ENCODE measurements at places on chromosomes 1 and 21.

DNA sequence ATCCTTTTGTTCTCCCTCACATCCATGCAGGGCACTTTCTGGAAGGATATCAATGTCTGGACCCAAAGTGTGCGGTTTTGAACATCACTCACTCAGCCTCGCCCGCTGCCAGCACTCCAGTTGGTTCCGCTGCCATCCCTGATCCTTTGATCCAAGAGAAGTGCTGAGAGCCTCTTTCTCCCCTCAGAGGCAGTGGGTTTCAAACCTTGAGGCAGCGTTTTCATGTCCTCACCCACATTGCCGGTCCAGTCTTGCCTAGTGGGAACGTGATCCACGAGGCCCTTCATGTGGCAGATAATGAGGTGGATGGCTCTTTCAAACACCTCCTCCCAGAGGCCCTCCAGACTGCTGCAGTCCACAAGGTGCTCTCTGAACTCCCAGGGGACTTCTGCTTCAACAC is 122.2 kb downstream of the ACTL8 start:
- DNase-seq = no peak

- no peak for DNase-seq
Observed at GRCh38 chr1:44689447-44689765, 14.9 kb downstream of the ARMH1 start.

DNA sequence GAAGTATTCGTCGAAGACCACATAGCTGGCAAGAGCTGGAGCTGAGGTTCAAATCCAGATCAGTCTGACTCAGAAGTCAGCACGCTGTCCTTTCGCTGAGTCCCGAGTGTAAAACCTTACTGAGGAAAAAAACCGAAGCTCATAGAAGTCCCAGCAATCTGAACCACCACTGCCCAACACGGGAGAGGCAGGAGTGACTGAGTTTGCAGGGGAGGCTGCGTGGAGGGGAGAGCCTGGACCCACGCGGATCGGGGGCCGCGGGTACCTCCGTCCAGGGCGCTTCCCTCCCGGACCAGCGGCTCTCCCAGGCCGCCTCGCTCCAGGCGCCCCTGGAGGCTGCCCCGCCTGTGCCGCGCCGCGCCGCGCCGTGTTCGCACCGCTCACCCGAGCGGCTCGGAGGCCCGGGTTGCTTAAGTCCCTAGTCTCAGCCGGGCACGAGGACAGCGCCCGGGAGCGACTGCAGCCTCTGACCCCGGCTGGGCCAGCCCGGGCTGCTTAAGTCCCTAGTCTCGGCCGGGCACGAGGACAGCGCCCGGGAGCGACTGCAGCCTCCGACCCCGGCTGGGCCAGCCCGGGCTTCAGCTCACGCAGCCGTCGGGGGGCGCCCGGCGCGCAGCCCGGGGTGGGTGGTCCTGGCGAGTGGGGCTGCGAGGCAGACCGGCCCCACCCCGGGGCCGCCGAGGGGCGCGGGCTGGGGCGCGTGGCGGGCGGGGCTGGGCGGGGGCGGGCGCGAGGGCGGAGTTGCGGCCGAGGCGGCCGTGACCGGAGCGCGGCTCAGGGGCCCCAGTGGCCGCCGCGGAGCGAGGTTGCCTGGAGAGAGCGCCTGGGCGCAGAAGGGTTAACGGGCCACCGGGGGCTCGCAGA is at the start of gene ADAMTSL4:
Gene ADAMTSL4, plus strand, starts transcription at position 777 of the 864 bp plus-strand sequence. CDS start 2,881 bp downstream, outside the sequence.
- DNase-seq = peak; percentile 40

DNA sequence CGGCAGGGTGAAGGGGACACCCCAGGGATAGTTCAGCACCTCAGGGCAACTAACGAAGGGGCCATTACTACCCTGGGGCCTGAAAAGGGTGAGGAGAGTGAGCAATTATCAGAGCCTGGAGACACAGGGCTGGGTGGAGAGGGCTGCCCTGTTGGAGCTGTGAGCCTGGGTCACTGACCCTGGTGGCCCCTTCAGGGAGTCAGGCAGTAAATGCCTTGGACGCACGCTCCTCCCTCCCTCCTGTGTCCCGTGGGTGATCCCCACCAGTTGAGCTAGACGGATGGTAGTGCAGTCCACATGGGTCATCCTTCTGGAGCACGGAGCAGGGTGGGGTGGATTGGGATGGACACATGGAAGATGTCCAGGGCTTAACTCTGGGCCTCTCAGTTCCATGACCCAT is 305.3 kb downstream of the PTPRU start:
- no peak for DNase-seq

DNA sequence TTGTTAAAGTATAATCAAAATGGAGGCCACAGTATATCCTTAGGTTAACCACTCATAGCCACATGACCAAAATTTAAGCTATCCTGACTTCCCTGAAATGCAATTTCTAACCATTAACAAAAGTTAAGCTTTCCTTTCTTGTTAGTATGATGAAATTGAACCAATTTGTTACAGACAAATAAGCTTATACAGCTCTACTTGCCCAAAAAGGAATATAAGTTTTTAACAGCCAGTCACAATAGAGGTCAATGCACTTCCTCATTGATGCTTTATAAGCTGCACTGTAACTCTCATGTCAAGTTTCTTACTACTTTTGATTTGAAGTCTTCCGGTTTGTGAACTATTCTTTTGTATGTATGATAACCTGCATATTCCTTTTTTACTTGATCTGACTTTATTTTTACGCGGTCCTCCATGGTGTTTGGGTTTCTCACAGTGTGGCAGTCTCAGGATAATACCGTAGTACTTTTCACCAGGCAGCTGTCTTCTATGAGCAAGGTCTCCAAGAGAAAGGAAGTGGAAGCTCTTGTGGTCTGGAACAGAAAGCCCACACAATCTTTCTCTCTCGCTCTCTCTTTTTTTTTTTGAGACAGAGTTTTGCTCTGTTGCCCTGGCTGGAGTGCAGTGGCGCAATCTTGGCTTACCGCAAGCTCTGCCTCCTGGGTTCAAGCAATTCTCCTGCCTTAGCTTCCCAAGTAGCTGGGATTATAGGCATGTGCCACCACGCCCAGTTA is 331.6 kb downstream of the SRGAP2C start:
- DNase-seq = no peak

DNA sequence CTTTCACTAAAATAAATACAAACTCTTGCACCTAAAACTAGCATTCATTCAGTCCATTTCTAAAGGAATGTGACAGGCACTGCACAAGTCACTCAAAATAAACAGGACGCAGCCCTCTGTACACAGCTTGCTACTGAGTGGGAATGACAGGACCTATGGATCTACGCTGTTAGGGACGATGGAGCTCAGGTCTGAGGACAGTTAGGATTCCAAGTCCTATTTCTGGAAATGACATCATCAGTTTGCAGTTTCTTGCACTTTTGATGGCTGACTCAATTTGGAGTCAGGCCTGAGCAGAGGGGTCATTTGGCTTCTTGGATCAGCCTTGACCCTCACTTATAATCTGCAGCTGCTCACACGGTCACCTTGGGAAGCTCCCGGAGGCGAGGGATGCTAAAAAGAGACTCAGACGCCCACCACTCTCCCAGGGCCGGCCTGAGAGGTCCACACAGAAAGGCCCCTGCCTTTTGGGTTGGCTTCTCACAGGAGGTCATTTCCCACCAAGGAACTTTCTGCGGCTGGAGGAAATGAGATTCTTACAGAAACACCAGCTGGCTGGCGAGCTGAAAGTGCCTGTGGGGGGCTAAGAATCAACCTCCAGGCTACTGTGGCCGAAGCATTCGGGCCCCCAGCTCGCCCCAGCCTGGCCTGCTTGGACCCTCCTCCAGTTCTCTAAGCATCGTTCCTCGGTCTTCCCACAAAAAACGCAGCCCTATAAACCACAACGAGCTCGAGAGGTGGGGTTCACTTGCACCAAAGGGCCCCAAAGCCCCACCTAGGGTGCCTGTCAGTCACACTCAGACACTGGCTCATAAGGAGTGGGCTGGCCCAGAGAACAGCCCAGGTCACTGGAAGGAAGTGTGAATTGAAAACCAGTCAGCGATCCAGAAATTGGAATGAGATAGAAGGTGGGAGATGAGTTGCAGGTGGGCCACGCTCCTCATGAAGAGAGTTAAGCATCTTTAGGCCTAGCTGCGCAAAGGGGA is 8.9 kb upstream of the PDE9A start:
- DNase-seq = no peak

DNA sequence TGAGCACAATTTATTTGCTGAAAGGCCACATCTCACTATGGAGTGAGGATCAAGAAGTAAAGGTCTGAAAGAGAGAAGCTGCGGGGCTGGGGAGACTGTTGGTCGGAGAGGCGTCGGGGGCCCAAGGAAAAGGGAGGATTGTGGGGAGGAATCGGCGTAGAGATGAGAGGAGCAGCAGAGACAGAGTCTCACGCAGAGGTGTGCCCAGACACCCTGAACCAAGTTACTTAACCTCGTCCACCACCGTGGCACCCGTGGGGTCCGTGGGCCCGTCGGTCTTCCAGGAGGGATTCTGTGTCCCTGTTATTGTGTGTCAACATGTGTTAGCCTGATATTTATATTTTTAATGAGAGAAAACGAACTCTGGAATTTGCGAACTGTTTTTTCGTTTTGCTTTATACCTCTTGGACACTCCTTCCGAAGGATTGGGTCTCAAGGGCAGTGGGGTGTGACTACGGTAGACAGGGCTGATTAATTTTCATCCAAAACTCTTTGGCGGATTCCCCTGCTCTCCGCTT is 3.8 kb upstream of the NBPF1 start:
- no peak for DNase-seq

GRCh38 chr1:98794196-98794886 is 132.8 kb downstream of the SNX7 start:
- DNase-seq = peak; percentile 68

GRCh38 chr1:111660204-111661150 is 40.9 kb downstream of the RAP1A start:
- DNase-seq = no peak

DNA sequence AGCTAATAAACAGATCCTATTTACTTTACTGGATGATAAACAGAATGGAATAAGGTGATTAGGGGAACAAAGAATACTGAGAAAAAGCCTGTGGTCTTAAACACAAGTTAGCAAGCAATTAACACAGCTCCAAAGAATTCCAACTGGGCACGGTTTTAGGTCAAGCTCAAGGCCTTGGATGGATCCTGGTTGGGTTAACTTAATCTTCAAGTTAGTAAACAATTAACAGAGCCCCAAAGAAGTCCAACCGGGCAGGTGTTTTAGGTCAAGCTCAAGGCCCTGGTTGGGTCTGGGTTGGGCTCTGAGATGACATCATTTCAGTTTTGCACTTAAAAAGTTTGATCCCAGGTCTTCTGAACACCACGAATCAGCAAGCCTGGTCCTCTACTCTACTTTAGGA is 1086.3 kb upstream of the TMPRSS15 start:
- no peak for DNase-seq

DNA sequence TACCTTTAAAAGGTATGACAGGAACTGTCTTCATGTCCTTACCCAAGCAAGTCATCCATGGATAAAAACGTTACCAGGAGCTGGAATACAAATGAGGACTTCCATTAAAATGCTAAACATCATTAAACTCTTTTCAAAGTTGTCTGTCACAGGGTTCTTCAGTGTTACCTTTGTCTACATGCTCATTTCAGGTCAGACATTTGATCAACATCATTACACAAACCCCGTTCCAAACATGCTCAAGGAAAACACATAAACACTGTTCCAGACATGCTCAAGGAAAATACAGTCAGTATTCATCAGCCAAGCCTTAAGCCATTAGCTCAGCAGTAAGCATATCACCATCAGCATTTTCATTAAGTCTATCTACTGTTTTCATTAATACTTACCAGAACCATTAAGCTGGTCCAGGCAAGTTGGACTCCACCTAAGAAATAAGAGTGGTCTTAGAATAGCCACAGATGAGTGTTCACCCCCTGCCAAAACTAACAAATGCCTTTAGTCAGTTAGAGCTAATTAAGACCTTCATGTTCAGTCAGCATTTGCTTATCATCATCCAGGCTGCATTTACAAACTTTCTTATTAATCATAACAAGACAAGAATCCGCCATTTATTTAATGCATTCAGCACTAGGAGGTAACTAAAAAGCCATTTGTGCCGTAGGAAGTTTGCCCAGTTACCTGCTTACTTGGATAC is 2.2 kb downstream of the GAS5 start:
- DNase-seq = no peak

DNA sequence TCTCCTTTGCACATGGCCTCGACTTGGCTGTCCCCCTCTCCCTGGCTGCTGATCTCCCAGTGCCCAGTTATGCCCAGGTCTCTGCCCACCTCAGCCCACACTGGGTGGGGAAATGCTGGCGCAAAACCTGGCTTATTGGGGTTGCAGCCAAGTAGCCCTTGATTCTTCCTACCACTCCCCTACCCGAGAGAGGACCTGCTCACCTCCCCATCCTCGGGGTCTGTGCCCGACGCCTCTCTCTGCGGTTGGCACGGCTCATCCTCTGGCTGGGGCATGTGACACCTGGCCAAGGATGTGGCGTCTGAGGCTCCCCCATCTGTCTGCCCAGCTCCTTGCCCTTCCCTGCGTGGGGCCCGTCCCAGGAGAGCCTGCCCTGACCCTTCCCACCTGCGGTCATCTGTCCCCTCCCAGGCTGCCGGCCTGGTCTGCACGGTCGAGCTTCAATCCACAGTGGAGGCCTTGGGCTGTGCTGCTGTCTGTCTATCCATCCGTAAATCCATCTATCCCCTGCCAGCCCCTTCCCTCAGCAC is 6.5 kb upstream of the PEX10 start:
- no peak for DNase-seq

- no peak for DNase-seq
Observed at GRCh38 chr1:40915581-40915980, 53.4 kb upstream of the CITED4 start.

- DNase-seq = peak; percentile 32
Observed at GRCh38 chr1:205811660-205812059, 1.3 kb downstream of the SLC41A1 start.

DNA sequence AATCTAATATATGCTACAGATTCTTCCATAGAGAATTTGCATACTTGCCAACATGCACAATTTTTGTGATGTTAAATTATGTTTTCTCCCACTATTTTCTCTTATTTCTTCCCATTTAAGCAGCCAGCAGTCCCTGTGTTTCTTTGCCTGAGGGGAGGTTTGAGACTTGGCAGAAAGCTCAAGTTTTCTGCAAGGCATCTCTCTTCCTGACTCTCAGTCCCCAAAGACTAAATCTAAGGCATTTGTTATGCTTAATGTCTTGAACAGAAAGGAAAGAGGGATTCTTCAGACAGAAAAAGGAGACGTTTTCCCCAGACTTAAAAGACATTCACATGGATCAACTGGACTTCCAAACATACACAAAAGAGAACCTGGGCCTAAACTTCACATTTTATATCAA is 354.4 kb downstream of the RYR2 start:
- no peak for DNase-seq

DNA sequence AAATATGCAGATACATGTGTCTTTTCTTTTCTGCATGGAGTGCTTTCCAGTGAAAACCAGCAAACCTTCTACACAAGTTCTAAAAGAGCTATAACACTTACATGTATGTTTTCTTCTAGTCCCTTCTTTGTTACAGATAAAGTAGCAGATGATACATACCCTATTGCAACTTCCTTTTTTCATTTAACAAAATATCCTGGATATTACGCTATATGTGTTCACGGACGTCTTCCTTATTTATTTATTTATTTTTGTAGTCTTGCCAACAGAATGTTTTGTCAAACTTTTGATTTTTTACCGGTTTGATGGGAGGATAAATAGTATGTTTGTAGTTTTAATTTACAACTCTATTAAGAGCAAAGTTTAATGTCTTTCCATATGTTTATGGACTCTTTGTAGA is 5.2 kb upstream of the GALNT2 start:
- no peak for DNase-seq

All from spinal cord (tissue), 10 donors.